Memory B cell (primary cell): ENCODE measurements at places on chromosomes 2 and 18.

DNA sequence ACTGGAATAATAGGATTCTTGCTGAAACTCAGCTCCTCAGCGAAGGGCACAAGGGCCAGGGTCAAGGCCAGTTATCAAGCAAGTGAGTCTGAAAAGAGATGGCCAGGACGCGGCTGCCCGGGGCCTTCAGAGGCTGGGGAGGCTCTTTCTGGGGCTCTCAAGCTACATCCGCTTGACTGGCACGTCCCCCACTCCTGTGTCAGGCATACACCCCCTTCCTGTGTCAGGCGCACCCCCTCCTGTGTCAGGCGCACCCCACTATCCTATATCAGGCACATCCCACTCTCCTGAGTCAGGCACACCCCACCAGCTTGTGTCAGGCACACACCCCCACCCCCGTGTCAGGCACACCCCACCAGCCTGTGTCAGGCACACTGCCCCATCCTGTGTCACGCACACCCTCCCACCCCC, 91.8 kb downstream of the TPO start:
- no peak for DNase-seq

DNA sequence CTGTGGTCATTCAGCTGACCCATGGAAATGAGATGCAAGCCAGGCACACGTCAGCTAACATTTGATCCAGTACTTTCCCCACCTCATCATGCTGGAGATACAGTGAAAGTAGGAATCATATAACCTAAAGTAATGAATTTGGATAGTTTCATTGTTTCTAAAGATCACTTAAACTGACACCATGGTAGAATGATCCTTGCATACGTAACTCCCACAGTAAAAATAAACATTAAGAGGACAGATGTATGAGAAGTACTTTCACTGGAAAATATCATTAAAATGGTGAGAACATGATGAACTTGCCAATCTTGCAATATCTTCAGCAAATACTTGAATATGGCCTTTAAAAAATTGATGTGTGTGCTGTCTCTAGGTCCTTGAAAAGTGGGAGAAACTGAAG, 85.4 kb downstream of the MAIP1 start:
- no peak for DNase-seq

- DNase-seq = no peak
Observed at GRCh38 chr2:196988639-196989038, 62.1 kb upstream of the PGAP1 start.

DNA sequence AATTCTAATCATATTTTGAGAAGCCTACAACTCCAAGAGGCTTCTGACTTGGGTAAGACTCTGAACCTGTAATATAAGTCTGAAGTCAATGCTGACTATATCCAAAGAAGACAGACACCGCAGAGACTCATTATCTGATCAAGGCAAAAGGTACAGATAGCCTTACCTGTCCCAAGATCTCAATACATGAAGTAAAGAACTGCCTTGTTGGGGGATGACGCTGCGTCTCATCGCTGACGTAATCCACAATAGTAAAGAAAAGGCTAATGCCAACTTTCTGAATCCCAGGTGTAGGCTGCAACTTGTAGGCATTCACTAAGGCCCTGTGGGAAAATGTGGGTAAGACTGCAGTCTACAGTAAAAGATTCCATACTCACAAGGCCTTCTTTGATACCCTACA, 62.1 kb downstream of the SIGLEC15 start:
- no peak for DNase-seq

DNA sequence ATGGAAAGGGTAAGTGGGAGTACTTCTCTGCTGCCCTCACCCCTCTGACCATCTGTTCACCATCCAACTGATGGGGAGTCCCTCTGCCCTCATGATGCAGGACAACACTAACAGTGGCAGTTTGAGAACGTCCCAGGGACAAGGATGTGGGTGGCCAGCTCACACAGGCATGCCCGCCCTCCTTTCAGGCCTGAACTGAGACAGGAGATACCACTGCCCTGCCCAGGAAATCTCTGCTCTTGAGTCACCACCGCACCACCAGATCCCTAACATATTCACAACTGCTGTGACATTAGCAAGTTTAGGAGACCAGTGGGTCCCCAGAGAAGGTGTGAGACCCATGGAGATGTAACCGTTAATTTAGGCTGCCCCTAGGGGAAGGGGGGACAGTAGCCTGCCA, 66.2 kb downstream of the TRAPPC8 start:
- no peak for DNase-seq

DNA sequence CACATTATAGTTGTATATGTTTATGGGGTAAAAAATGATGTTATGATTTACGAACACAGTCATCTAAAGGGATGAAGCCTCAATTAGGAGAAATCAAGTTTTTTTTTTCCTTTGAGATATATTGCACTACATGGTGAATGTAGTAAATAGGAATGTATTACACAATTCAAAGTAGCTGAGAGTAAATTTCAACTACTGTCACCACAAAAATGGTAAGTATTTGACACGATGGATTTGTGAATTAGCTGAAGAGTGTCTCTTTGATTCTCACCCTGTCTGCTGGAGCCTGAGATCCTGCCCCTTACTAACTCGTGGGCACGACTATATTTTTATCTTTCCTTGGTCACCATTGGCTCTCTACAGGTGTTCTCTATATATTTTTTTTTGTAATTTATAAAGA, 540.4 kb upstream of the DSEL start:
- DNase-seq = no peak

DNA sequence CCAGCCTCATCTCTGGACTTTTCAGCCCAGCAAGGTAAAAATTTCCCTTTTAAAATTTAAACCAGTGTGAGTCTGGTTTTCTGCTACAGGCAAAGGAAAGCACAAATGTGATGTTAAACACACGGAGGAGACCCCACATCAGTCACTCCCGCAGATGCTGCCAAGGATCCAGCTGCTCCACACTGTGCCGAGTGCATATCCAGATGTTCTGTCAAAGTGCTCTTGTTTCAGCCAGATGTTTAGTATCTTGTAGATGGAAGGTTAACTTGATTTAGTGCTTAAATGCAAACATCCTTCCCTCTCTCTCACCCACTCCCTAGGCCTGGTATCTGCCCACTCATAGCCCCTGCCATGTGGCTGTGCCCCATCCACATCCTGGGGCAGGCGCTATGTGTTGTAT, 15.8 kb upstream of the ATOH8 start:
- DNase-seq = no peak

GRCh38 chr2:1613731-1614354, 130.5 kb downstream of the PXDN start:
- no peak for DNase-seq

GRCh38 chr2:31383471-31384153, 30.9 kb downstream of the XDH start:
- DNase-seq = no peak

GRCh38 chr2:237465515-237466148, 21.4 kb upstream of the MLPH start:
- DNase-seq = no peak

- no peak for DNase-seq
Observed at GRCh38 chr2:128284841-128285240, 33.8 kb downstream of the HS6ST1 start.

- DNase-seq = no peak
Observed at GRCh38 chr2:189178054-189178453, 1.5 kb downstream of the COL5A2 start.

DNA sequence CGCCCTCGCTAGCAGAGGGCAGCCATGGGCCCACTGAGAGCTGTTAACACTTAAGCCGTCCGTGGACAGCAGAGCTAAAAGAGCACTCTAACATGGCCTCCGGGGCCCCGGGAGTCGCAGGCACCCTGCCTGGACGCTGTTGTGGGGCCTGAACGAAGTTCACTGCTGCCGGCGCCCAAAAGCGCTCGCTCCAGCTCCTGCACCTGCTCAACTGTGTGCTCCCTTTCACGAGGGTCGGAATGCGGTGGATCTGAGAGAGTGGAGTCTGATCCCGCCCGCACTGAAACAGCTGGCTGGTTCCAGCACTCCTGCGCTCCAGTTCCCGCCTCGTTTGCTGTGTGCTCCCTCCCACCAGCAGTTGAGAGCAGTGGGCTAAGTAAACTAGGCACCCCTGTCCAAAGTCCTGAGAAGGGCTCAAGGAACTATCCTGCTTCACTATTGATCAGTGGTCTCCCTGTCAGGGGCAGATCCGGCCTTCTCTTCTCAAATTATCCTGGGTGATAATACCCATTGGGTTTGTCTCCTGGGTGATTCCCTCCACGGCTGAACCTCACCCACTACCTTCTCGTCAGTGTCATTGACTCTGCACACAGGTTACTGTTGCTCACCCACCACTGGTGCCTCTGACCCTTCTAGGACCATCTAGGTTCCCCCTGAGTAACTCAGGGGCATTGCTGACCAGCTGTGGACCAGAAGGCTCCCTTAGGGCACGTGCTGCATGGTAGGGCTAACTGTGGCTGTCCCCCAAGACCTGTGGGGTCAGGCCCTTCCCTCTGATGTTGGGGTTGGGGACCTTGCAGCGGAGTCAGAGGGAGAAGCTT, 23.5 kb downstream of the B3GNT7 start:
- DNase-seq = no peak

- peak; percentile 51 for DNase-seq
Observed at GRCh38 chr18:58135701-58136331, 91.8 kb downstream of the NEDD4L start.

DNA sequence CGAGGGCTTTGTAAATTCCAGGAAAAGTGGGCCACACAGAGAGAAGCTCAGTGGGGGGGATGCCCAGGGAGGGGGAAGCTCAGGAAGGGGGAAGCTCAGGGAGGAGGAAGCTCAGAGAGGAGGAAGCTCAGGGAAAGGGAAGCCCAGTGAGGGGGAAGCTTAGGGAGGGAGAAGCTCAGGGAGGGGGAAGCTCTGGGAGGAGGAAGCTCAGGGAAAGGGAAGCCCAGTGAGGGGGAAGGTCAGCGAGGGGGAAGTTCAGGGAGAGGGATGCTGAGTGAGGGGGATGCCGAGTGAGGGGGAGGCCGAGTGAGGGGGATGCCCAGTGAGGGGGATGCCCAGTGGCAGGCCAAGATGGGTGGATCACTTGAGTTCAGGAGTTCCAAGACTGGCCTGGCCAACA, 821 bp upstream of the CHRNG start:
- no peak for DNase-seq

DNA sequence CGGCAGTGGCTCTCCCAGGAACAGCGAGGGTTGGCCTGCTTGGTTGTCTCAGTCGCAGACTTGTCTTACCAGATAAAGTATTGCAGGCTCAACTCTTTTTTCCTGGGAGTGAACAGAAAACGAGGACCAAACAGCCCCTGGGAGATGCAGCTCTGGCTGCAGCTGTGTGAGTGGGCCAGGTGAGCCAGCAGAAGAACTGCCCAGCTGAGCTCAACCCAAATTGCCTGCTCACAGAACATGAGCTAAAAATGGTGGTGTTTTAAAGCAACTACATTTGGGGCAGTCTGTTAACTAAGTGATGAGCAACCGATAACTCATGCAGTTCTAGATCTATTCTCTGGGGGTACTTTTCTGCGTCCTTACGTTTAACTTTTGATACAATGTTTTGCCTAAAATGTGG, 161.1 kb upstream of the SIX3 start:
- DNase-seq = no peak

- no peak for DNase-seq
Observed at GRCh38 chr2:45128580-45128997, 119.3 kb upstream of the SIX2 start.

- no peak for DNase-seq
Observed at GRCh38 chr18:74230922-74231714, 60.6 kb downstream of the CYB5A start.

- DNase-seq = no peak
Observed at GRCh38 chr2:113242327-113242726, 36.4 kb downstream of the PAX8 start.

- no peak for DNase-seq
Observed at GRCh38 chr2:173427887-173428668, 73.4 kb downstream of the CDCA7 start.

DNA sequence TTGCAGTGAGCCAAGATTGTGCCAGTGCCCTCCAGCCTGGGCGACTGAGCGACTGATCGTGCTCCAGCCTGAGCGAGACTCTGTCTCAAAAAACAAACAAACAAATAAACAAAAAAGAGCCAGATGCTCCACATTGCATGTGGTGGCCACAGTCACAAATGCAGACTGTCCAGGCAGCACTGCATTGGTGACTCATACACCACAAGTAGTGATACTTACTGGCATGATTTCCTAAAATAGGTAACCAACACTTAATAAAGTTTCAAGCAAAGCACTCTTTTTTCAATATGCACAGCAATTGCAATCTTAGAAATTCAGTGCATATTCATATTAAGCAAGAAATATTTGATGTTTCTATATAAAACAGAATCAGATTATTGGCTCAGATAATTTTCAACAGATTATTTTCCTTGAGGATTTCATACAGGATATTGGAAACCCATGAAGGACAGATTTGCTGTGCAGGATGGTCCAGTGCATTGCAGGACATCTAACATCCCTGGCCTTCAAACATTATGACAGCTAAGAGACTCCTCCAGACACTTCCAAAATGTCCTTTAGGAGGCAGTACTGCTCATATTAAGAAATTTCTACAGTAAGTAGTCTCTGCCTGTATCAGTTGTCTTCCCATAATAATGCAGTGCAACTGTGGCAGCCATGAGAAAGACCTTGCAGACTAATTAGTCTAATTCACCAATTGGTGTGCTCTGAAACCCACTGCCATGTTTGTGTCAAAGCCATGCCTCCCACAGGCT, 10.5 kb upstream of the SLC1A4 start:
- no peak for DNase-seq

GRCh38 chr2:61722318-61722717, 131.5 kb downstream of the FAM161A start:
- no peak for DNase-seq

DNA sequence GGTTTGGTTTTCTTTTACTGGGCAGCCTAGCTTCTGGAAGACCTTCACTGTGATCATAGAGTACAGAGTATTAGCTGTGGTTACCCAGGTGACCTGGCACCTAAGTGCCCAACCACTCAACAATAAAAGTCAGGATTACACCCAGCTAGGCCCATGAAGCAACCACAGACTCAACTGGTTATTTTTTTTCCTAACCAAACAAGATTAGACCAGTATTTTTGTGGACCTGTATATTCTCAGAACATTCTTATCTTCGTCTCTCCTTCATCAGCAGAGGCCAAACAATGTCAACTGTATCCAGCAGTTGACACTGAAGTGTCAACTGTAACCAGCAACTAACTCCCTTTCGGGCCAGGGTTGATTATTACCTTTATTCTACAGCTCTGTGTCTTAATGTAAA, 289.2 kb upstream of the SLC39A10 start:
- DNase-seq = no peak

DNA sequence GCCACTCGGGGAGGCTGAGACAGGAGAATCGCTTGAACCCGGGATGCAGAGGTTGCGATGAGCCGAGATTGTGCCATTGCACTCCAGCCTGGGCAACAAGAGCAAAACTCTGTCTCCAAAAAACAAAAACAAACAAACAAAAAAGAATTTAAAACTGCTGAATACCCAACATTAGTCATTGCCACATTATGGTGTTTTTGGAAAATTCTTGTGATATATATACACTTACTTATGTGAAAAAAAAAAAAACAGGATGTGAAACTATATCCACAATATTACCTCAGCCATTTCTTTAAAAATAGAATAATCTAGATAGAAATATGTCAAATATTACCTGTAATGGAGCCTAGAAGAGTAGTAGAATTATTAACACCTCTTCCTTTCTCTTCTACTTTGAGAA, 288.3 kb upstream of the FN1 start:
- no peak for DNase-seq

- no peak for DNase-seq
Observed at GRCh38 chr2:20603791-20604190, 47.1 kb downstream of the HS1BP3 start.

GRCh38 chr18:62105376-62105775, 81.5 kb downstream of the PIGN start:
- DNase-seq = no peak
